ENCODE measurements at places on chromosomes 16 and 17.

GRCh38 chr17:56350592-56350991 is 197.3 kb downstream of the ANKFN1 start:
- DNase-seq, result no peak

DNA sequence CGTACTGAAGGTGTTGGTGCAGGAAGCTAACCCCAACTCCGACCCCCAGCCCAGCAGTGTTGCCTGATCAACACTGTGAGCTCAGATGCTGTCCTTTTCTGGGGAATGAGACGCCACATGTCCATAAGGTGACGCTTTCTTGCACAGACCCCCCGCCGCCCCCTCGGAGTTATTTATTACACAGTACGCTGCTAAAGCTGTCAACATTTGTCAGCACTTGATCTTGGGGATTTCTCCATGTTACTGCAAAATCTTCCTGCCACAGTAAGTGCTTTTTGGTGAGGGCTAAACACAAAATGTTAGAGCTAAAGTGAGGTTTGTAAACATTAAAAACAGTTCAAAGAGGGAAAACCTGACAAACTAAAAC is 15.9 kb downstream of the CMTM3 start:
- DNase-seq, result no peak

- DNase-seq, result no peak
Observed at GRCh38 chr17:20083156-20083859, 74.1 kb downstream of the SPECC1 start.

GRCh38 chr16:49890876-49891275 is 35.0 kb upstream of the ZNF423 start:
- no peak for DNase-seq

DNA sequence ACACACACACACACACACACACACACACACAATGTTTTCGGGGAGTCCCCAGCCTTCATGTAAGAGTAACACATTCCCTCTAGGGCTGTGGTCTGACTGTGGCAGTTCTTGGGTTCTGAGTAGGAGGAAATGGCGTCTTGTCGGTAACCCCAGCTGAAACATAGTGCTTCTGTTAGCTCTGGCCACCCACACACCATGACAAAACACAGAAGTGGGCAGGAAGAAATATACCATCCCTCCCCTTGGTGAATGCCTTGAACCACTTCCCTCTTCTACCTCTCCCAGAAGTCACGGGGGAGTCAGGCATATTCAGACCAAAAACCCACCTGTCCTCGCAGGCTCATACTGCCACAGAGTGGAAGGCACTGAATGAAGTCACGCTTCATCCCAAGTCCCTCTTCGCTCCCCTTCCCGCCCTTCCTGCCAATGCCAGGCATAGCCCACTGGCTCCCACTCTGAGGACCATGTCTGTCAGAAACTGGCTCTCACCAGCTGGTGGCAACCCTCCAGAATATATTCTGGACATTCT is 11.5 kb downstream of the SLC35B1 start:
- no peak for DNase-seq

GRCh38 chr16:7688811-7689210 is 356.2 kb downstream of the RBFOX1 start:
- DNase-seq, result no peak

- DNase-seq, result no peak
Observed at GRCh38 chr16:17241264-17241835, 229.4 kb downstream of the XYLT1 start.

GRCh38 chr17:18374216-18374615 is 3.4 kb upstream of the EVPLL start:
- DNase-seq, result no peak

DNA sequence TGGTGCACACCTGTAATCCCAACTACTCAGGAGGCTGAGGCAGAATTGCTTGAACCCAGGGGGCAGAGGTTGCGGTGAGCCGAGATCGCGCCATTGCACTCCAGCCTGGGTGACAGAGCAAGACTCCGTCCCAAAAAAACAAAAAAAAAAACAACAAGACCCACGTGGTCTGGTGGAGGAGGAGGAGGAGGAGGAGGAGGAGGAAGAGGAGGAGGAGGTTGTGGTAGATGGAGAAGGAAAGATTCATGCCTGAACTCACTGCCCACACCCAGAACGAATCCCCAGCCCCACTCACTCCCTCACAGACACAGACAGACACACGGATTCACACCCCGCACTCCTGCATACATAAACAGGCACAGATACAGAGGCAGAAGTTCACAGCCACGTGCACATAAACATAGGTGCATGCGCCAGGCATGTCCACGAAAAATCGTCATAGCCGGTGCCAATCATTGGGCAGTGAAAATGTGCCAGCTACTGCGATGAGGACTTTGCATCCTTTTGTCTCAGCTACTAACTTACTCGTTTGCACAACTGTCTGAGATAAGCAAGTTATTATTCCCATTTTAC is 138.5 kb downstream of the WSCD1 start:
- no peak for DNase-seq

GRCh38 chr16:53456625-53457024 is 22.4 kb downstream of the RBL2 start:
- no peak for DNase-seq

DNA sequence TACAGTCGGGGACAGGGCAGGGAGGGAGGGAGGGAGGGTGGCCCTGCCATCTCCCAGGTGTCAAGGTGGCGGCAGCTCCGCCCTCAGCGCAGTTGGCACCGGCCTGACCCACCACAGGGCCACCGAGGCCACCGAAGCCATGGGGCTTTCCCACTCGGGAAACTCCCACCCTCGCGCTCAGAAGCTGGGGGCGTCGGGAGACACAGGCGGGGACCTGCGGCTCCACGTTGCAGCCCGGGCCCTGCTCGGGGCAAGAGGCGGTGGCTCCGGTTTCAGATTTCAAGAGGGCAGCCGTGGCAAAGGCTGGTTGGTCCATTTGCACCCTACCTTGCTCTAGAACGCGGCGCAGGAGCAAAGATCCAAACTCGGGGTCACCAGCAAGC is 544 bp downstream of the CYB561 start:
- DNase-seq, result no peak

- DNase-seq, result no peak
Observed at GRCh38 chr17:44375196-44376017, 11.8 kb upstream of the FAM171A2 start.

- DNase-seq, result no peak
Observed at GRCh38 chr17:73325527-73325842, 13.7 kb upstream of the CDC42EP4 start.

- DNase-seq, result no peak
Observed at GRCh38 chr17:42895185-42895555, 5.4 kb upstream of the G6PC1 start.

All from cerebellar nuclear complex (tissue), 1 donor.